ENCODE measurements at places on chromosomes 5 and 9.

- no peak for DNase-seq
Measured at GRCh38 chr5:39623291-39623865, 198.6 kb upstream of the DAB2 start.

DNA sequence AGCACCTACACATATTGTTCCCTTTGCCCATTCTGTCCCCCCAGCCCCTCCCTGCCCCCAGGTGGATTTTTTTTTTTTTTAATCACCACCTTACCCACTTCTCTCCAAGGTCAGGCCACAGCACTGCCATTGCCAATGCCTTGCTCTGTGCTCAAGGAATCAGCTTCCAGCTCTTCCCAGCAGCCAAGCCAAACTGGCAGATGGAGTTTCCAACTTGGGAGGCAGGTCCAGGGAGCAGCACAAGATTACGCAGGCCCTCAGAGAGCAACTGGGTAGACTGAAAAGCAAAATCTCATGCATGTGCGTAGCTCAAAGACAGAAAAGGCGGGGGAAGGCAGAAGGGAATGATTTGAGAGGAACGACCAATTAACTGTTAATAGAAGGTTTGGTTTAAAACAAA lies 15.1 kb downstream of the GRHPR start:
- no peak for DNase-seq

- peak; percentile 64 for DNase-seq
Measured at GRCh38 chr9:2053883-2054845, 39.0 kb downstream of the SMARCA2 start.

DNA sequence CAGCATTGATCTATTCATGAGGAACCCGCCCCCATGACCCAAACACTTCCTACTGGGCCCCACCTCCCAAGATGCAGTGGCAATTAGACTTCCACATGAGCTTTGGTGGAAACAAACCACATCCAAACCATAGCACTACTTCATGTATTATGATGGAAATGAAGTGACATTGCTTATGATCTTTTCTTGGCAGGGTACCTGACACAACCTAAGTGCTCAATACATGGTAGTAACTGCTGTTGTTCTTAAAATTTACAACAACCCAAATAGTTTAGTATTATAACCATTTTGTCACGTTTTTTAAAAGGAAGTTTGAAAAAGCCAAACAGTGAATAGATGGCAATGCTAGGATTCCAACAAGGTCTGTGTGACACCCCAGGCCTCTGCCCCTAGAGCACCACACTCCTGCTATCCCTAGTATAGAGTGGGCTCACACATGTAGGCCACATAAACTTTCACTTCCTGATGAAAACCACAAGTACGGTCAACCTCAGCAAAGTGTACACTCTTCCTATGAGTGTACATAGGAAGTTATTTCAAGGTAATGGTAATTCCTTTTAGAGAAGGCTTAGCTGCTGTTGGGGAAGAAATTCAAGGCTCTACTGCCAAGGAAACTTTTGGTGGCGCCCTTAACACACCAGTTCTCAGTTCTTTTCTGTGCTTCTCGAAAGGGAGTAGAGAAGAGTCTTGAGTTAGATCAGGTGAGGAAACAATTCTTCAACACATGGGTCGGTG lies 97.6 kb downstream of the ARSB start:
- DNase-seq, result no peak

DNA sequence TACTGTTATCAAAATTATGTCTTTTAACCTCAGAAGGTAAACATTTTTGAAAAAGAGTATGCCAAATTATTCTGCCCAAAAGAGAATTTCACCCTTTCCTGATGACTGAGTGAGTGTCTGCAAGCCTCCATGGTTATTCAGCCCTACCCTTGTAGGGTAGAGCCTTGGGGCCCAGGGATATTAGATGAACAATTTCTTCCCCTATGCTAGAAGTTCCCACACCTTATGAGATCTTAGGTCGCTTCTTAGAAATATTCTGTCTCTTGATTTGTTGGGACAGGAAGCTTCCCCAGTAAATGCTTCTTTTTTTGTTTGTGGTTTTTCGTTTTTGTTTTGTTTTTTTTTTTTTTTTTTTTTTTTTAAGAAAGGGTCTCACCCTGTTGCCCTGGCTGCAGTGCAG lies 3.1 kb downstream of the CRB2 start:
- DNase-seq, result no peak

GRCh38 chr5:170939178-170939577 lies 77.4 kb downstream of the RANBP17 start:
- DNase-seq, result no peak

GRCh38 chr5:143002459-143003327 lies 232.5 kb downstream of the ARHGAP26 start:
- peak; percentile 96 for DNase-seq

GRCh38 chr5:179368806-179369529 lies 23.7 kb upstream of the ADAMTS2 start:
- no peak for DNase-seq

DNA sequence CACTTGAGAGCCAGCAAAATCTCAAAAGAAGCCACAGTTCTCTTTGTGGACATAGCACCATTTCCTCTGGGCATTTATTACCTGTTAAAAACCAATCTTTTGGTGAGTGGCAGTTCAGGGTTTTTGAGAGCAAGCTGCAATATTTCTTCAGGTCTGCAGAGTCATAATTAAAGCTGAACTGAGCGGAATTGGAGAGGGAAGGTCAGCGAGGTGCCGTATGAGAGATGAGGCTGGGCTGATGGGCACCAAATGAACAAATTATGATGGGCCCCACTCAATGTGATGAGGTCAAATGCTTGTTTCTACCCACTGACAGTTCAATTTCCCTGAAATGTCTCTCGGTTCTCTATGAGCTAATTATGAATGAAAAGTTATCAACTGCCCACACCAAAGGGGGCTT lies 231.9 kb downstream of the AP3B1 start:
- DNase-seq, result no peak

DNA sequence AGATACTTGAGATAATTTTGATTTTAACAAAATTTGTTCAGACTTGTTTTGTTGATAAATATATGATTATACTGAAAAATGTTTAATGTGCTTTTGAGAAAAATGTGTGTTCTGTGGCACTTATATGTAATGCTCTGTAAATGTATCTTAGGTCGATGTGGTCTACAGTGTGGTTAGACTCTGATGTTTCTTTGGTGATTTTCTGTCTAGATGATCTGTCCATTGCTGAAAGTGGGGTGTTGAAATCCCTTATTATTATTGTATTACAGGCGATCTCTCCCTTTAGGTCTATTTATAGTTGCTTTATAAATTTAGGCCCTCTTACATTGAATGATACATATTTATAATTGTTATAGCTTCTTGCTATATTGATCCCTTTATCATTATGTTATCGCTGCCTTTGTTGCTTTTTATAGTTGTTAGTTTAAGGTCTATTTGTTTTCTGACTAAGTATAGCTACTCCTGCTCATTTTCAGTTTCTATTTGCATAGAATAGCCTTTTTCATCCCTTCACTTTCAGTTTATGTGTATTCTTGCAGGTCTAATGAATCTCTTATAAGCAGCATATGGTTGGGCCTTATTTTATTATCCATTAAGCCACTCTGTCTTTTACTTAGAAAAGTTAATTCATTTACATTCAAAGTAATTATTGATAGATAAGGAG lies 124.3 kb downstream of the MRPS30 start:
- DNase-seq, result no peak

DNA sequence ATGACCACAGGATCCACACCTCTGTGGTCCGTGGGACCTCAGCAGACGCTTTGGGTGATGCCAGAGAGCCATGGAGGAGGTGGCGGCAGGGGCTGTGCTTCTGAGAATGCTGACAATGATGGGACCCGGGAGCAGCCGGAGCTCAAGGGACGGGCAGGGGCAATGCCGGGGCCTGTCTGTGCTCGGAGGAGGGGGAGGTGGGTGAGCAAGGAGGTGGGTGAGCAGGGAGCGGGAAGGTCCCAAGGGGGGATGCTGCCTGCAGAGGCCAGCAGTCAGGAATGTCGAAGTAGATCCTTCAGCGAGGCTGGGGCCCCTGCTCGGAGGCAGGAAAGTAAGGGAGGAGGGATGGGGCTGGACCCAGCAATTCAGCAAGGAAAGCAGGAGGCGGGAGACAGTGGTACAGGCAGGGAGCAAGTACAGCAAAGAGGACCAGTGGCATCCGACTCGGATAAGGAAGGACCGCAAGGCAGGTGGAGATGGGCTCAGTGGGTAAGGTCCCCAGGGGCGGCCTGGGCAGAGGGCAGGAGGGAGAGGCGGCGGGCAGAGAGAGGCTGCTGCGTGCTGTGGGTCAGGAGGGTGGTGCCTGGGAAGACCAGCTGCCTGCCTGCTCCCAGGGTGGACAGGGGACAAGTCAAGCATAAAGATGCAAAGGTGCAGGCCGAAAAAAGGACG lies 49.0 kb downstream of the ADAMTS2 start:
- no peak for DNase-seq

DNA sequence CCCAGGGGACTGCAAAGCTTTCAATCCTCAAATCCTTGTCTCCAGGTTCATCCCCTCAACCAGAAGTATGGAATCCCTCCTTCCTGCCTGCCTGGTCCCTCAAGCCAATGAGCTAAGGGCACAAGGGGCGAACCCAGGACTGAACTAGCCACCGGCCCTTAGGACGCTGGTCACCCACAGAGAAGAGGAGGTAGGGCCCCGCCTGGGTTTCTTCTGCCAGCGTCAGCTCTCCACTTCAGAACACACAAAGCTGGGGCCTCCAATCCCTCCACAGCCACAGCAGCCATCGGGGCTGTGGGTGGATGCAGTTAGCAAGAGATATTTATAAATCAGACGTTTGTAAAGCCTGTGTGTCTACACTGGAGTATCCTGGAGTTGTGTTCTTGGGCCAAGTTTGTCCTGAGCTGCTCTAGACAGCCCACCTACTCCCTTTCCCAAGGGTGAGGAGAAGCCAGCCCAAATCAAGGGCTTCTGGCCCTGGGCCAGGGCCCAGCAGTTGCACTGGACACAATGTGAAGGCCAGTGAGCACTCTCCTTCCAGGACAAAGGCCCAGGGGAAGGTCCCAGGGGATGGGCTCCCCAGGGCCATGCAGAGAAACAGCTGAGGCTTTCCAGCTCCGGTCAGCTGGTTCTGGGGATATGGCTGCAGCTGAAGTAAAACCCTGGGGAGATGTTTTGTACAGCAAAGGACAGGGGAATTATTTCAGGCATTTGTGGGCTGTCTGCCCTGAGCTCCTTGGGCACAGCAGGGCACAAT lies 18.9 kb downstream of the AMBP start:
- no peak for DNase-seq

DNA sequence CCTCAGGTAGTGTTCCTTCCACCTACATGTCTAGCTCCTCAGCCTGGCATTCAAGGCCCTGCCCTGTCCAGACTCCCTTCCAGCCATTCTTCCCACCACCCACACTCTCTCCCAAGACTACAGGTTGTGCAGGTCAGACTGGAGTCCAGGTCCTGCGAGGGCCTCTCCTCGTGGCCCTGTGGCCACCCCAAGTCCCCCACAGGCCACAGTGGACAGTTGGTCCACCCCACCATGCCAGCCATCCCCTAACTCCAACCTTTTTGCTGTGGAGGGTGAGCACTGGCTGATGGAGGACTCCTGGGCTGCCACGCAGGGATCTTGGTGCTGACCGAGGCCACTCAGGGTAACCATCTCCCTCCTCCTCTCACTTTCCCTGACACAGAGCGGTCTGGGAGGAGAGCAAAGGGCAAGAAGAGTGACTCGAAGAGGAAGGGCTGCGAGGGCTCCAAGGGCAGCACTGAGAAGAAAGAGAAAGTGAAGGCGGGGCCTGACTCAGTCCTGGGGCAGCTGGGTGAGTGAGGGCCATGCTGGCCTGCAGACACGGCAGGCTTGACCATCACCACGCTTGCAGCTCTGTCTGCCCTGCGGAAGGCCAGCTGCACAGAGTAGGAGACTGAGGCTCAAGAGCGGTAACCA lies 51.0 kb downstream of the JADE2 start:
- peak; percentile 45 for DNase-seq

DNA sequence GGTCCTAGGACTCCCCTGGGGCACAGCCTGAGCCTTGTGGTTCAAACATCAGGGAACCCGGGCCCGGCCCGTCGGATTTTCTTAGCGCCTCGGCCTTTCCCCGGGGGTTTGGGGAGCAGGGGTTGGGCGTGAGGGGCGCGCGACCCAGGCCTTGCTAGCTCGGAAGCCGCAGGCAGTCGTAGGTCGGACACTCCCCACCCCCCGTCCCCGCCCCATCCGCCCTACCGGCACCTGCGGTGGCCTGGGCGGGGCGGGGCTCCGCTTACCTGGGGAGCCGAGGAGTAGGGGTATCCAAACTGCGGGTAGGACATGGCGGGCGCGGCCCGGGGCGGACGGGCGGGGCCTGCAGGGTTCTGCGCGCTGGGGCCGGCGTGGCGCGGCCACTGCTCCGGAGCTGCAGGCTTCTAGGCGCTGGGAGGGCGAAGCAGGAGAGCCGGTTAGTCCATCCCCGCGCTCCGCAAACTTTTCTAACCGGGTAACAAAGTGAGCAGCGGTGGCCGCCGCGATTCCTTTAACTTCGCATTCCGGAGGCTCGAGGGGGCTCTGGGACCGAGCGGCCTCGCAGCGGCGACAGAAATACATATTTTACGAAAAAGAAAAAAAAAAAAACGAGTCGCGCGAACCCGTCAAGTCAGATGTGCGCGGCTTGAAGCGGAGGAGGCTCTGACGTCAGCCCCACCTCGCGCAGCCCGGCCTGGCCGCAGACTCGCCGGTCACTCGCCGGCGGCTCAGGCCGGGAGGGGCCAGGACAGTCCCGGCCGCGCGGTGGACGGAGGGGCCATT lies at the start of gene IRX4:
TSS of gene IRX4 (minus strand) at position 589 of the 783 bp plus-strand sequence. CDS start at position 311, 278 bp downstream.
- peak; percentile 19 for DNase-seq

DNA sequence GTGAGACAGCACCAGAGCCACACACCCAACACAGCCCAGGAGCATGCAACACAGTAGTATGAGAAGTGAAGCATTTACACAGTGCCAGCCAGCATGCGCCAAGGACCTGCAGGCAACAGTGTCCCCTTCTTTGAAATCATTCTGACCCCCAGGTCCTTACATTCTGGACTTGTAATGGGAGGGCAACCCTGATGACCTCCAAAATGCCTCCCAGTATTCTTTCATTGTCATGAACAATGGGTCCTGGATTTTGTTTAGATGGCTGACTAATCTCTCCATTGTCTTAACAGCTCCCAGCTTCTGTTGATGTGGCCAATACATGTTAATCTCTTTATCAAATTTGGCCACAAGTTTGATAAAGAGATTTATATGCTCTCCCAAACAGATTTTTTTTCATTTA lies 417.1 kb downstream of the DMRTA1 start:
- DNase-seq, result no peak

- DNase-seq, result no peak
Measured at GRCh38 chr9:90100014-90100413, 495.2 kb downstream of the GADD45G start.

GRCh38 chr5:92017776-92018175 lies 634.7 kb upstream of the ARRDC3 start:
- DNase-seq, result no peak

DNA sequence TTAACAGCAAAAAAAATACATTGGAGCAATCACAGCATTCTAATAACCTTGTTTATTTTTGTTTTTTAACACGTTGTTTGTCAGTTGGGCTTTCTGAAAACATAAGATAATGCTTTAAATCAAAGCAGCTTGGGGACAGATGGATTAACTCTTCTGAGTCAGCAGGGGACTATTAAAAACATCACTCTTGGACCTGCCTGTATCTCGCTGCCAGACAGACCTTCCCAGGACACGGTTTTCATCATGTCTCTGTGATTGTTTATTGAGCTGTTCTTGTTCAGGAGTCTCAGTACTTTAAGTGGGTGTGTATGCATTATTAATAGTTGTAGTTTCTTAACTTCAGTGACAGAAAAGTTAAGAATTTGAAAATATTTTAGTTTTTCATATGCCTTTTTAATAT lies 173.2 kb downstream of the SH3GL2 start:
- no peak for DNase-seq

- no peak for DNase-seq
Measured at GRCh38 chr9:95327239-95327865, 9.8 kb upstream of the FANCC start.
